Stimulated activated CD4-positive, alpha-beta T cell treated with anti-CD3 and anti-CD28 coated beads, Interleukin-15, amount 100 ng/mL, for 48 hours (primary cell): ENCODE measurements at places on chromosomes 2 and 18.

GRCh38 chr2:119108186-119108585, 50.4 kb downstream of the C1QL2 start:
- DNase-seq = no peak

DNA sequence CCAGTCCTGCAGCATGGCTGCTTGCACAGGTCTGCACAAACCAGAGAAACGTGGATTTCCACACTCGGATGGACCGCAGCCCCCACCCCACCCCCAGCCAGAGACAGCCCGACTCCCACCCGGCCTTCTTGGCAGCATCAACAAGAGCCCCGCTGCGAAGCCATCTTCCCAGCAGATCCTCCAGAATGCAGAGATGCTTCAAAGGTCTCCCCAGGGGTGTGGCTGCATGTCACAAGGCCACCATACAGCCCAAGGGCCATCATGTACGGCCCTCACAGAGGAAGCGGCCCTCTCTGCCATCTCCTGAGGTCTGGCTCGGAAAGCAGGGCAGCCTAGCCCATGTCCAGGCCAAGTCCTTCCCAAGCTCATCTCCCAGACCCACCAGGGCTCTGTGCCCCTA, 11.5 kb downstream of the DNMT3A start:
- DNase-seq = no peak

- no peak for DNase-seq
Measured at GRCh38 chr18:62757399-62758010, 42.2 kb downstream of the PHLPP1 start.

- no peak for DNase-seq
Measured at GRCh38 chr2:104656571-104657163, 197.2 kb upstream of the POU3F3 start.

GRCh38 chr2:175976391-175977157, 25.5 kb downstream of the LNPK start:
- no peak for DNase-seq

DNA sequence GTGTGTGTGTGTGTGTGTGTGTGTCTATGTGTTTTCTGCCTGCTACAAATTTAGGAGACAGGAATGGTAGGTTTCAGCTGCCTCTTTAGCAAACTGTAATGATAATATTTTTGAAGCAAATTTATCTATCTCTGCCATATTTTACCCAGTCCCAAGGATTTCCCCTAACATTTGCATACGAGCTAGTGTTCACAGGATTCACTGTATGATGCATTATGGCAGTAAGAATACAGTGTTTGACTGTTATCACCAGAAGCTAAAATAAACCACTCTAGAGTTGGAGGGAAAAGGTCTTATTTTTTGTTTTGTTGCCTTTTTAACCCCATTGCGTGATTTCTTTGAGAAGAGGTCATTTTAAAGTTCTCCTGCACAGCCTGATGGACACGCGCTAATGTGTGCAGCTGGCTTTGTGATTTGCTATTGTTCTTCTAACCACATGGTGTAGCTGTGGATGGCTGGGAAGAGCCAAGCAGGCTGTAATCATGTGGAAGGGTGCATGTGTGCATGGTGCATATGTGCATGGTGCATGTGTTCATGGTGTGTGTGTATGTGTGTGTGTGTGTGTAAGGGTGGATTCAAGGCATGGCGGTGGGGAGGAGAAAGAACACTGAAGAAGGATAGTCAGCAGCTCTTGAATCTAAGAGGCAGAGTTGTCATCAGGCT, 62.4 kb downstream of the PLB1 start:
- no peak for DNase-seq

GRCh38 chr2:88669482-88670214, 21.8 kb upstream of the RPIA start:
- DNase-seq = no peak

- DNase-seq = no peak
Measured at GRCh38 chr2:85247610-85248009, 80.2 kb downstream of the TGOLN2 start.

DNA sequence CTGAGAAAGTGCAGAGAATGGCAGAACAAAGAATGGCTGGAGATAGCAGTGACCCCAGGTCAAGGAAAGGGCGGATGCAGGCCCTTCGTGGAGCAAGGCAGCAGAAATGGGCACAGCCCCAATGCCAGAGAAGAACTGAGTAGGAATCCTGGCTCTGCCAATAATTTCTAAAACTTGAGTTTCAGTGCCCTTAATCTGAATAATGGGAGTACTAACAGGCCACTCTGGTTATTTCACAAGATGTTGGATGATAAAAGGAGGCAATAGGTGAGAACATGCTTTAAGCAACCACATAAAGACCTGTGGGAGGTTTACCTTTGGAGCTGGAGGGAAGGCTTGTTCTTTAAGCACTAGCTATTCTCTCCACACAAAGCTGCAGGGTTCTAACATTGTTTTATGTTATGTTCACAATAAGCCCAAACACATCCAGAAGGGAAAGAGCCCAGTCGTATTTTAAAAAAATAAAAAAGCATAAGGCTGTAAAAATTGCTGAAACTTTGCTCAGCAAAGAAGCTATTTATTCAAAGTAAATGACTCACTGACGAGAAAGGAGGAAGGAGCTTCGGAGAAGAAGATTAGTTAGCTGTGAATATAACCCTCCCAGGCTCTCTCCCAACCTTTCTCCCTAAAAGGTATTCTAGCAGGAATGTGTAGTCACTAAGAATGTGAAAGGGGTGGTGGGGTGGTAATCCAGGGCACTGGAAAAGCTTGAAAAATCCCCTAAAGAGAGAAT, 470.2 kb downstream of the TXNL1 start:
- DNase-seq = no peak

- DNase-seq = no peak
Measured at GRCh38 chr18:14974088-14974487, 226.1 kb downstream of the ANKRD30B start.

- DNase-seq = peak; percentile 61
Measured at GRCh38 chr2:105398336-105399206, at the start of gene FHL2. FHL2 (minus strand) TSS chr2:105399051; CDS start chr2:105386516, 12,535 bp downstream.

GRCh38 chr2:123738643-123739042, 286.4 kb upstream of the CNTNAP5 start:
- no peak for DNase-seq

DNA sequence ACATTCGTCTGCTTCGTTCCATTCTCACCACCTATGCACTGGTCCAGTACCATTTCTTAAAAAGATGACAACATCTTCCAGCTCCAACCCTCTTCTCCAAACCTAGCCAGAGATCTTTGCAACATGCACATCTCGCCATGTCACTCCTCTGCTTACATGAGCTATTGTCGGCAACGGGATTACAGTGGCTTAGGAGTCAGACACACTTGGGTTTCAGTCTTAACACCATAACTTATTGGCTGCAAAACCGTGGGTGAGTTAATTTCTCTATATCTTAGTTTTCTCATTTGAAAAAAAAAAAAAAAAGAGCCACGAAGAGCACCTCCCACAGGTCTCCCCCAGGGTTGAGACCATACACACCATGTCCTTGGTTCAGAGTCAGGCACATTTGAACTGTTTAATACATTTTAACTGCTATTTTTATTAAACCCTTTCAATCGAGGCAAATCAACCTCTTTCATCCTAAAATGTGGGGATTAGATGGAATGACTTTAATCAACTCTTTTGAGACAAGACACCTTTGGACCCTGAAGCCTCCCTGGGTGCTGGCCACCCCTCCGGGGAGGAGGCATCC, 889 bp downstream of the ANKRD29 start:
- DNase-seq = no peak

DNA sequence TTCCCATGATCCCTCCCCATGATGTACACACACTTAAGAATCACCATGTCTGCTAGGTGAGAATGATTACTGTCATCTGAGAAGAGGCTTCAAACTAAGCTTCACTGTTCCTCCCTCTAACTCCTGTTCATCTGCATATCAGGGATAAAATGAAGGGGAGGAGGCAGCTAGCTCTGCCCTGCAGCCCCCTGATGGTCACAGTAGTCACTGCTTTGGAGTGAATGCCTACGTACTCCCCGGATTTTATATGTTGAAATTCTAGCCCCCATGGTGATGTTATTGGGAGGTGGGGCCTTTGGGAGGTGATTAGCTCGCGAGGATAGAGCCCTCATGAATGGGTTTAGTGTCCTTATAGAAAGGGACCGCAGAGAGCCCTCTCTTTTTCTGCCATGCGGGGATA, 156.4 kb downstream of the NCKAP5 start:
- no peak for DNase-seq

- no peak for DNase-seq
Measured at GRCh38 chr2:71932037-71932779, 215.5 kb downstream of the CYP26B1 start.
